ENCODE measurements at places on chromosomes 7 and 10.

GRCh38 chr7:43077285-43077684 is 35.2 kb upstream of the HECW1 start:
- H3K36me3 ChIP-seq = no peaks in the 10 kb centered on the region
- H3K27me3 ChIP-seq = no peaks in the 10 kb centered on the region
- DNase-seq = no peak

DNA sequence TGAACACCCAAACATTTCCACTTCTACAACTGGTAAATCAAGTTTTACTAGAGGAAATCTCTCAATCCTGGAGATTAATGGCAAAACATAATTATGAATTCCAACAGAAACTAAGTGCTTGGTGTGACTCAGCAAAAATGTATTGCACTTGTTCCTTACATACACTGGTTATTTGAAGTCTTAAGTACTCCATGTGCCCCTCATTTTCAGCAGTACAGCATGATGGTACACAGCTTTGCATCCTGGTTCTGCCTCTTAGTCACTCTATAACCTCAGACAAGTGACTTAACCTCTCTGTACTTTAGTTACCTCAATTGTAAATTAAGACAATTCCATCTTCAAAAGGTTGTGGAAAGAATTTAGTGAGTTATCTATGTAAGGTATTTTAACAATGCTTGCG is 12.9 kb downstream of the SLC16A12 start:
- no peaks in the 10 kb centered on the region for H3K4me1 ChIP-seq
- no peak for DNase-seq
- H3K27me3 ChIP-seq = no peaks in the 10 kb centered on the region
- H3K27ac ChIP-seq = no peak overlapping the region
- no peak overlapping the region for H3K4me3 ChIP-seq

- H3K27me3 ChIP-seq = no peaks in the 10 kb centered on the region
- no peak for DNase-seq
- H3K36me3 ChIP-seq = no peaks in the 10 kb centered on the region
- H3K4me3 ChIP-seq = no peak overlapping the region
- H3K4me1 ChIP-seq = no peaks in the 10 kb centered on the region
- H3K27ac ChIP-seq = no peak overlapping the region
Observed at GRCh38 chr7:4764402-4765007, 10.9 kb upstream of the AP5Z1 start.

DNA sequence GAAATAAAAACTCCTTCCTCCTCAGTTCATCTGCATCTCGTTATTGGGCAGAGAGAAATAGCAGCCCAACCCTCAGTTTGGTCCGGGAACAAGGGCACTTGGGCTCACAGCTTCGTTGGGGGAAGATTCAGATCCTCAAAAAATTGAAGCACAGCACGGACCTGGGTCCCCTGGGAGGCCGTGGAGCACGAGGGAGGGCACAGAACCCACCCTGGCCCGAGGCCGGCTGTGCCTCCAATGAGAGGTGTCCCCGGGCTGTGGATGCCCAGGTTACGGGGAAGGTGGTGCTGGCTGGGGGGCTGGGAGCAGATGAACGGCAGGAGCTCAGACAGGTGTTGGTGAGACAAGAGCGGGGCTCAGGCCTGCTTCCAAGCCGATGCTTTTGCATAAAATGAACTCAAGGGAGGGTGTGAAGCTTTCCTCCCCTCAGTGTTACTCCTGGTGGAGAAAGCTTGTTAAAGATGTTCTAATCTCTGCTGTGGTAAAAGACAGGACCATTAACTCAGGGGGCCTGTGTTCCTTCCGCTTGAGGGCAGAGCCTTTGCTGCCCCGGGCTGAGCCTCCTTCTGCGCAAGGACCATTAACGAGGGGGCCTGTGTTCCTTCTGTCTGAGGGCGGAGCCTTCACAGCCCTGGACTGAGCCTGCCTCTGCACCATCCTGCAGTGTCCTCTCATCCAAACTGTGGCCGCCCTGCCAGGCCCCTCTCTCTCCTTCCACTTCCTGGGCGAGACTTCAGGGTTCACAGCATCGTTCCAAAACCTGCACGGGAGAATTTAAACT is 302.2 kb downstream of the ADARB2 start:
- peaks cover 6% of the 10 kb centered on the region for H3K4me1 ChIP-seq
- no peak for DNase-seq
- no peaks in the 10 kb centered on the region for H3K36me3 ChIP-seq

- no peak overlapping the region for H3K4me3 ChIP-seq
- H3K27me3 ChIP-seq = no peaks in the 10 kb centered on the region
- H3K36me3 ChIP-seq = no peaks in the 10 kb centered on the region
- no peak for DNase-seq
Observed at GRCh38 chr7:12257582-12257981, 46.5 kb downstream of the TMEM106B start.

GRCh38 chr10:14859775-14860174 is 18.9 kb upstream of the SUV39H2 start:
- no peaks in the 10 kb centered on the region for H3K4me1 ChIP-seq
- DNase-seq = no peak
- H3K27me3 ChIP-seq = no peaks in the 10 kb centered on the region
- H3K4me3 ChIP-seq = no peak overlapping the region
- no peaks in the 10 kb centered on the region for H3K36me3 ChIP-seq
- no peak overlapping the region for H3K27ac ChIP-seq

DNA sequence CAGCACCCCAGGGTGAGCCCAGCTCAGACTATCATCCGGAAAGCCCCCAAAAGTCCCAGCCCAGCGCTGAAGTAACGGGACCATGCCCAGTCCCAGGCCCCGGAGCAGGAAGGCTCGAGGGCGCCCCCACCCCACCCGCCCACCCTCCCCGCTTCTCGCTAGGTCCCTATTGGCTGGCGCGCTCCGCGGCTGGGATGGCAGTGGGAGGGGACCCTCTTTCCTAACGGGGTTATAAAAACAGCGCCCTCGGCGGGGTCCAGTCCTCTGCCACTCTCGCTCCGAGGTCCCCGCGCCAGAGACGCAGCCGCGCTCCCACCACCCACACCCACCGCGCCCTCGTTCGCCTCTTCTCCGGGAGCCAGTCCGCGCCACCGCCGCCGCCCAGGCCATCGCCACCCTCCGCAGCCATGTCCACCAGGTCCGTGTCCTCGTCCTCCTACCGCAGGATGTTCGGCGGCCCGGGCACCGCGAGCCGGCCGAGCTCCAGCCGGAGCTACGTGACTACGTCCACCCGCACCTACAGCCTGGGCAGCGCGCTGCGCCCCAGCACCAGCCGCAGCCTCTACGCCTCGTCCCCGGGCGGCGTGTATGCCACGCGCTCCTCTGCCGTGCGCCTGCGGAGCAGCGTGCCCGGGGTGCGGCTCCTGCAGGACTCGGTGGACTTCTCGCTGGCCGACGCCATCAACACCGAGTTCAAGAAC is 1.1 kb downstream of the VIM start:
- H3K27ac ChIP-seq = no peak overlapping the region
- DNase-seq = no peak
- H3K4me3 ChIP-seq = peak overlapping the region; percentile 81

DNA sequence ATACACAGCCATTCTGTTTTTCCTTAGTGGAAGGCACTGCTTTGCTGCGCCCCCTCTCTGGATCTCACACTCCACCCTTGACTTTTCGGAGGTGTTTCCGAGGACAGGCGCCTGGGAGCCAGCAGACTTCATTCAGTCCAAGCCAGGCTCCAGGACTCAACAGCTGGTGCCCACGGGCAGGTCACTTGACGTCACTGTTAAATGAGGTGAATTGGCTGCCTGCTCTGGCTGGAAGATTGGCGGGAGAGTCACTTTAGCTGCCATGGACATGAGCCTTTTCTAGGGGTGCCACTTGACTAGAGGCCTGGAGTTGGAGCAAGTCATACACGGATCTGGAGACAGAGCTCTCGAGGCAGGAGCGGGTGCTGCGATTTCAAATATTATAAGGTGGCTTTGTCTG is 3.2 kb downstream of the HTRA1 start:
- no peak overlapping the region for H3K27ac ChIP-seq
- H3K36me3 ChIP-seq = no peaks in the 10 kb centered on the region
- H3K4me3 ChIP-seq = no peak overlapping the region
- peaks cover 17% of the 10 kb centered on the region for H3K4me1 ChIP-seq

GRCh38 chr7:77482015-77482414 is 55.1 kb upstream of the PTPN12 start:
- no peaks in the 10 kb centered on the region for H3K27me3 ChIP-seq
- no peak overlapping the region for H3K4me3 ChIP-seq
- DNase-seq = no peak
- no peak overlapping the region for H3K27ac ChIP-seq
- no peaks in the 10 kb centered on the region for H3K36me3 ChIP-seq

DNA sequence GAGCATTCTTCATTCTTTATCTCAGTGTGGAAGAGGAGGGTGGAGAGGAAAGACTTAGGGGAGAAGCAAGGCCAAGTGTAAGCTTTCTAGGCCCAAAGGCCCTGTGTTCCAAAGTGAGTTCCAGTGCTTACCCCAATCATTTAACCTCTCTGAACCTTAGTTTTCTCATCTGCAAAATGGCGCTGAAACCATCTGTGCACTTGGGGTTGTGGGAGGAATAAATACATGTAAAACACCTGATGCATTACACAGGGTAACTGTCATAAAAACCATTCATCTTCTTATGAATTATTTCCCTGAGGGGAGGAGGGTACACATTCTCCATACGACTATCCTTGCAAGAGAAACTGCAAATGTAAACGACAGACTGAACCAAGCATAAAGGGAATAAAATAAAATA is 19.0 kb downstream of the PIK3AP1 start:
- DNase-seq = no peak
- no peak overlapping the region for H3K4me3 ChIP-seq
- H3K27ac ChIP-seq = no peak overlapping the region
- H3K4me1 ChIP-seq = no peaks in the 10 kb centered on the region
- H3K36me3 ChIP-seq = no peaks in the 10 kb centered on the region

DNA sequence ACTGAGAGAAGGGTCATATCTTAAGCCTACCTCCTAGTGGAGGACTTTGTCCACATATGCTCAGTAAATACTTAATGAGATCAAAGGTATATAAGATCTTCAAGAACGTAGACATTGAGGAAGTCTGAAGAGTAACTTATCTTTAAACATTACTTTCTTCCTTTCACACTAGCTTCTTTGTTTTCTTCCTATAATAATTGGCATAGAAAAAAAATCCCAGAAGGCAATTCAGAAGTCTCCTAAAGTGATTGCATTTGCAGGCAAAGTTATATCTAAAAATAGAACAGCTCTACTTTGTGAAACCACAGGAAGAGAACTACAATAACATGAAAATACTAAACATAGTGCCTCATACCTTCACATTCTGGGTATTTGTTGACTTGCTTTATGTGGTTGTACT is 150.4 kb downstream of the PPP1R3A start:
- H3K4me3 ChIP-seq = no peak overlapping the region
- H3K36me3 ChIP-seq = no peaks in the 10 kb centered on the region
- DNase-seq = no peak
- no peaks in the 10 kb centered on the region for H3K4me1 ChIP-seq

DNA sequence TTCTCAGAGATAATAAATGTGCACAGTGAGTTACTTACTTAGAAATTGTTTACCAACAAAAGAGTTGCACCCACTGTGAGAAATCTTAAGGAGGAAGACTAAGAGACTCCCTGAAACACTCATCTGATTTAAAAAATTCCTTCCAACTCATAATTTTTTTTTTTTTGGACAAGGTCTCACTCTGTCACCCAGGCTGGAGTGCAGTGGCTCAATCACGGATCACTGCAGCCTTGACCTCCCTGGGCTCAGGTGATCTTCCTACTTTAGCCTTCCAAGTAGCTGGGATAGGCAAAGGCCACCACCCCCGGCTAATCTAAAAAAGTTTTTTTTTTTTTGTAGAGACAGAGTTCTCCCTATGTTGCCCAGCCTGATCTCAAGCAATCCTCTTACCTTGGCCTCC is 36.0 kb downstream of the MALSU1 start:
- DNase-seq = no peak
- no peaks in the 10 kb centered on the region for H3K4me1 ChIP-seq
- H3K27me3 ChIP-seq = no peaks in the 10 kb centered on the region
- H3K4me3 ChIP-seq = no peak overlapping the region
- no peak overlapping the region for H3K27ac ChIP-seq

GRCh38 chr10:88879534-88880281 is at the start of gene STAMBPL1:
Gene STAMBPL1, plus strand, starts transcription at chr10:88880245. Its CDS starts 21,464 bp downstream, at chr10:88901709.
- H3K36me3 ChIP-seq = no peaks in the 10 kb centered on the region
- peak within 1 kb of the TSS; percentile 69 for H3K27ac ChIP-seq
- H3K27me3 ChIP-seq = peaks cover 2% of the 10 kb centered on the region
- no peaks in the 10 kb centered on the region for H3K4me1 ChIP-seq

DNA sequence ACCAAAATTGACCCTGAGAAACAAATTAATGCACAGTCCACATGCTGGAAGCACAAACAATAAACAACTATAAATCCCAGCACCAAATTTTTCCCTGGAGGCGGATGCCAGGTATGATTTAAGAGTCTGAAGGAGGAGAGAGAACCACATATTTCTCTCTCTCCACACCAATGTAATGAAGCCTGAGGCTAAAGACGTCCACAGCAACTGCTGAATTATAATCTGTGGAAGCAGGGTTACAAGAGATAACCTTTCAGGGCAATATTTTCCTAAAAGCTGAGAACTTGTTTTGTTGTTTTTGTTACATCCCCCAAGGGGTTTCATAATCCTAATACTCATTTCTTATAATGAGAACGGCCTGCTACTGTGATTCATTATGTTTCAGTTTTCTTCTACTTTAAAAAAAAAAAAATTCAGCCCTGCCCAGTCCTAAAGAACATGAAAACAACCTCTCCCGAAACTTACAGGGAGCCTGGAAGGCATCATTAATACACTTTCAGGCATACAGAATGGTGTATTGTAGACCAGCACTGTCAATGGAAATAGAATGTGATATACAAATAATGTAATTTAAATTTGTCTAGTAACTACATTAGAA is 48.5 kb upstream of the ABLIM1 start:
- no peak overlapping the region for H3K27ac ChIP-seq
- H3K4me1 ChIP-seq = peaks cover 4% of the 10 kb centered on the region
- H3K27me3 ChIP-seq = no peaks in the 10 kb centered on the region
- DNase-seq = no peak

DNA sequence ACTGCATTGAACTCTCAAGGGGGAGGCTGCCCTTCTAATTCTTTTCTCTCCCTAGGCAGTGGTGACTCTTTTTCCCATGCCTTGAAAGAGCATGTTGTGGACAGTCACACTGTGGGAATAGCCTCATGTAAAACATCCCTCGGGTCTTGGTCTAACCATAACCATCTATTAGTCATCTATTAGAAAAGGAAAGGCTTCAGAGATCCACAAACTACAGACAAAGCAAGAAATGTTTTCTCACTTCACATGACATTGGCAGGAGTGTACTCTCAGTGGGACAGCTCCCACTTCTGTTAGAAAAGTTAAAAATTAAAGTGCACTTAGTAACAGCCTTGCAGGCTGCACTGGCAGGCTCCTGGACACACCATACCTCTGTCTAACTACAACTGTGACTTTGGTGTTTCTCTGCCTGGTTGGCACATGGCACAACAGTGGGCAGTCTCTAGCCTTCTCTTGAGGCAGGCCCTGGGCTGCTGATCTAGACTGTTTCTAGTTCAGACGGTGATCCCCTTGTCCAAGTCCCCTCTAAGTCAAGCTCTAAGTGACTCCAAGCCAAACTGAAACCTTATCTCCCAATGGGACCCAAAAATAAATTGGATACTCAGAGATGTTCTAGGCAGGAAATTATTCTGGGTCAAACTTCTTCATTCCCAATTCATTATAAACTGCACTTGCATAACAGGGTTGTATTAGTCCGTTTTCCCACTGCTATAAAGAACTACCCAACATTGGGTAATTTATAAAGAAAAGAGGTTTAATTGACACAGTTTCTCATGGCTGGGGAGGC is 57.9 kb upstream of the ITGB1 start:
- H3K4me3 ChIP-seq = no peak overlapping the region
- no peaks in the 10 kb centered on the region for H3K27me3 ChIP-seq
- H3K4me1 ChIP-seq = no peaks in the 10 kb centered on the region
- no peaks in the 10 kb centered on the region for H3K36me3 ChIP-seq
- no peak for DNase-seq
- no peak overlapping the region for H3K27ac ChIP-seq

GRCh38 chr7:94403546-94403945 is 8.9 kb downstream of the COL1A2 start:
- H3K27ac ChIP-seq = no peak overlapping the region
- no peaks in the 10 kb centered on the region for H3K4me1 ChIP-seq
- DNase-seq = no peak
- no peaks in the 10 kb centered on the region for H3K27me3 ChIP-seq
- peaks cover 92% of the 10 kb centered on the region for H3K36me3 ChIP-seq
